ENCODE measurements at places on chromosomes 2 and 18.

GRCh38 chr2:239184179-239184578, 216.6 kb downstream of the HDAC4 start:
- DNase-seq = no peak

DNA sequence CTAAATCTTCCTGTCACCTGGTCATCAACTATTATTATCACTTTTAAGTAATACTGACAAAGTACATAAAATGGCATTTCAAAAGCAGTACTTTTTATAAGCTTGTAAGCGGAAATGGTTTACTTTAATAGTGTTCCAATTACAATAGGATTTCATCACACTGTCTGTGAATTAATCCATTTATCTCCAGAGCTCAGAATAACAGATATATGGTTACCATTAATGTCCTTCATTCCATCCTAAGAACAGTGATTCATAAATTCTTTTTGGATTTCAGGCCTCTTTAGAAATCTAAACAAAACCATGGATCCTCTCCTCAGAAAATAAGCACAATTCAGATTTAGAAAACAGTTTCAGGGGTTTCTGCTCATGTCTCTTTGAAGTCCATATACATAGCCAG, 68.4 kb downstream of the PID1 start:
- no peak for DNase-seq

DNA sequence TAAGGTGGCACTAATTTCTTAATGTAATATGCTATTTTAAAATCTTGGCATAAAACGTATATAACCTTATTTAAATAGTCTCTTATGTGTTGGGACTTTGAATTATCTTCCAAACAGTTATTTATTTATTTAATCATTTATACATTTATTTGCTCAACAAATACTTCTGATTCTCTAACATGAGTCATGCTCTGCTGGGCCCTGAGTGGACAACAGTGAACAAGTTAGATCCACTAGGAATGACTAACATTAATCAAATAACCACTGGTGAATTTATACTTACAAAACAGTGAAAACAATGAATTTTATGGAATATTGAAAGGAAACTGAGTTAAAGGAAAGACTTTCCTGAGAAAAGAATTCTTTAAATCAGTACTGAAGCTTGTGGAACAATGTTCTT, 1257.2 kb upstream of the CHAC2 start:
- no peak for DNase-seq

- DNase-seq = no peak
Measured at GRCh38 chr2:191631754-191632153, 46.2 kb upstream of the NABP1 start.

GRCh38 chr2:184481865-184482264, 116.5 kb upstream of the ZNF804A start:
- peak; percentile 0 for DNase-seq

DNA sequence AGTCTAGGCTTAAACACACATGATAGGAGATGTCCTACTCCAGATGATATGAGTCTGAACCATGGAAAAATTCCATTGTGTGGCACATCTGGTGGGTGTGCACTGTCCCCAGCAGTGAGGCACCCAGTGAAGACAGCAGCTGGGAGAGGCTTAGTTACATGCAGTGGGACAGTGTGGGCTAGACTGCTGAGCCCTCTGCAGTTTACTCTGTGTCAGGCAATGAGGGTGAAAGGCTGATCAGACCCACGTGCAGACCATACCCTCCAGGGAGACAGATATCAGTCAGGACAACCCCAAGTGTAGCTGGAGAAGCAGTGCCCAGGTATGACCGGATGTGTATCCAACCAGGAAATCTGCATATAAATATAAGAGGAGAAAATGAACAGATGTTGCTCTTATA, 13.4 kb downstream of the IL37 start:
- DNase-seq = no peak

DNA sequence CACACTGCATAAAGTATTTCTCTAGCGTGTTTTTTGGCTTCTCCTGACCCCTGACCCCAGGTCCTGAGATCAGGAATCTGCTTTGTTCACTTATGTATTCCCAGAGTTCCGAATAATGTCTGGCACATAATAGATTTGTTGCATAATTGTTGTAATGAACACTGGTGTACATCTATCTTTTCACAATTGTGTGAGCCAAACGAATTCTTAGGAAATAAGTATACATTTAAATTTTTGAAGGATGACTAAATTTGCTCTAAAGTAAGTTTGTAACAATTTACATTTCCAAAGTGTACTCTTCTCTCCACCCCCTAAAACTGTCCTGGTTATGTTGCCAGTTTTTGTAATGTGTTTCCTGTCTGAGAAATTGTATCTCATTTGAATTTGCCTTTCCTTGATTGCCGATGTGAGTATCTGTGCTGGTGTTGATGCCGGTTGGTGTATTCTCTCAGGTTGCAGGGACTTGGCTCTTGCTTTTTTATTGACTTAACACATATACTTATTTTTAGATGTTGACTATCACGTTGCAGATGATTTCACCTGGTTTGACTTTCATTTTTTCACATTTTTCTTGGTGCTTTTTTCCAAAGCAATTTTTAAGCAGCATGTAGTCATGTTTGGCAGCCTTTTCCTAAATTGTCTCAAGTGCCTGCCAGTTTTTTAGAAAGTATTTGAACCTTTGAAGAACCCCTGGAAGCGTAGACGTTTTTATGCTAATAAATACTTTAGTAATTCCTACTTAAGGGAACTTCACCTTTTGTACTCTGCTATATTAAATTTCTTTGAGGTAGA, 16.1 kb upstream of the FARP2 start:
- DNase-seq = no peak

DNA sequence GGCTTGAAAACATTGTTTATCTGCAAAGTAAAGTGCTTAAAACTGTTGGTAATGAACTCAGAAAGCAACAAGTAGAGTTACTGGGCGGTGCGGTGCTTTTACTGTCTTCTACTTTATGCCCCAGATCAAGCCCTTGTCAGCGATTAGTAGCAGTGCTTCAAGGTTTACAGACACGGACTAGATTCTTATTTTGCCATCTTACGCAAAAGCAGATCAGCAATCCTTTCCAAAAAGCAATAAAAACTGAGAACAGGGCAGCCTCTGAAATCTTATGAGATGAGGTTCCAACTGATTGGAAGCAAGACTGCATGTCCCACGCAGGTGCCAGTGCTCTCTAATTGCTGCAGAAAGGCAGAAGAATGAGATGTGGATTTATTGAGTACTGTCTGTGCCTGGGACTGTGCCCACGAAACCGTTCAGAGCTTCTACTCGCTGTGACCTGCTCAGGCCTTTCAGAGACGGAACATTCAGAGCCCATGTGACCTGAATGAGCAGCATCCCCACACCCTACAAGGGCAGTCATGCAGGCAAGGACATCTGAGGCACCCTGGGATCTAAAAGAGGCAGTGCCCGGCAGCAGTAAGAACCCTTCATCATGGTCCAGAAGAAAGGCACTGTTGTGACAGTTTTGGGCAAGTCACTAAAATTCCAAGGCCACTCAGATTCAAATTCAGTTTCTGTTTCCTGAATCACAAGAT, 15.7 kb downstream of the COL4A3 start:
- peak; percentile 23 for DNase-seq

DNA sequence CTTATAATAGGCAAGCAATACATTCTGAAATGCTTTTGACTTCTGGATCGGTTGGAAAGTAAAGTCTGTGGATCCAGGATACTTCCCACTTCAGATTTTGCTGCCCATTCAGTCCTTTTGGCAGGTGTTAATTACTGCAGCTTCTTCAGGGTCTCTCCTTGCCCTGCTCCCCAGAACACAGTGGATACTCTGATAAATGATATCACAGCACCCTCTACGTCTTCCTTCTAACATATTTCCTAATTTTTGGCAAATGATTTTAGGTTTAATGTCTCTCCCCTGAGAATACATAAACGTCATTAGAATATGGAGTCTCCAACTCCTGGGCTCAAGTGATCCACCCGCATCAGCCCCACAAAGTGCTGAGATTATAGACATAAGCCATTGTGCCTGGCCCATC, 249.8 kb downstream of the NYAP2 start:
- DNase-seq = no peak

DNA sequence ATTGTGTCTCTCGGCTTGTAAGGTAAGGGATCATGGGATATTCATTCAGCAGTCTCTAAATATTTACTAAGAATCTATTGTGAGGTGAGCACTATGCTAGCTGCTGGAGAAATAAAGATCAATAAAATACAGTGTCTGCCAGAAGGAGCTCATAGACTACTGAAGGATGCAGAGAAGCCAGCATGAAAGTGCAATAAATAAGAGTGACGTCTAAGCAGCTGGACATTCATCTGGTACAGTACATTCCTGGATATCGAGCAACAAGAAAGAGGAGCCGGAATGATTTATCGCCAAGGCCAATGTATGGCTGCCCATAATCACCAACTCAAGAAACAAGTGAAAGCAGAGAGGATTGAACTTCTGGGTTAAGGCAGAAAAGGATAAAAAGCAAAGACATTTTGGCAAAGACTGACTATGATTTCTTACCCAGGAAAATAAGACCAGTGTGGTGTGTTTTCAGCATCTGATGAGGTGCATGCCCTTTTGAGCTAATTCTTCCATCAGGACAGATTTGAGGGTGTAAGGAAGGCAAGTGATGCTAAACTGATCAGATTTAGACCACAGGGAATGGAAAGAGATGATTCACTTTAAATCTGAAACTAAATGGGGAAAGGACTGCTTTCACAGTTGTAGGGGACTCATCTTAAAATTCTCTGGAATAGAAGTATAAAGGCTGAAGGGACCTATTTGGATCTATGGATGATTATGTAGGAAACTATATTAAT, 18.7 kb upstream of the LMAN1 start:
- no peak for DNase-seq

- DNase-seq = no peak
Measured at GRCh38 chr2:31429759-31430438, 15.4 kb upstream of the XDH start.

DNA sequence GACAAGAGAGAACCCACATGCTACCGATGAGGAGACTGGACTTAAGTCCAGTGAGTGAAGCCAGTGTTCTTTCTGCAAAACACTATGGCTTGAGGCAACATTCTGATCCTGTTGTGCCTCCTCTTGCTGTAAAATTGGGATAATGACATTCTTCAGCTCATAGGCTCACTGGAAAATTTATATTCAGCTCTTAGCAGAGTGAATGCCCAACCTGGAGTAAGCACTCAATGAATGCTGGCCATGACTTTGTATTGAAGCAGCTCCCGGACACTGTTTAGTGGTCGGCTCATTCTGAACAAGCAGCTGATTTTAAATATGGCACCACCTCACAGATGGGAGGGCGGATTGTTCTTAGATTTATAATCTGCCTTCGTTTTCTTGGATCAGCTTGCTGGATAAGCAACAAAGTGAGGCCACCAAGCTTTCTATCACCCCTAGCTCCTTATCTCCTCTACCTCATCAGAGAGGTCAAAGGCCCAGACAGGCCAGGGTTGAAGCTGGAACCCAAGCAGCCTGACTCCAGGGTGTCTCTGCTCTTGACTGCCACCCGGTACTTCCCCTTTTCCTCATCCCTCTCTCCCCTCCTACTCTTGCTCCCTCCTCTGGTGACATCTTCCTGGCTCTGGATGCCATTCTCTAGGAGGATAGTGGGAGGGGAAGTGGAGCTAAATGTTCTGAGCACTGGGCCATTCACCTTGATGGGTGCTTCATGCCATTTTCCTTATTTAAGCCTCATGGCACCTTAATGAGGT, 11.5 kb downstream of the SLC9A4 start:
- no peak for DNase-seq

- DNase-seq = no peak
Measured at GRCh38 chr2:144470816-144471215, 49.1 kb downstream of the ZEB2 start.

- no peak for DNase-seq
Measured at GRCh38 chr2:120606931-120607330, 128.7 kb upstream of the GLI2 start.

DNA sequence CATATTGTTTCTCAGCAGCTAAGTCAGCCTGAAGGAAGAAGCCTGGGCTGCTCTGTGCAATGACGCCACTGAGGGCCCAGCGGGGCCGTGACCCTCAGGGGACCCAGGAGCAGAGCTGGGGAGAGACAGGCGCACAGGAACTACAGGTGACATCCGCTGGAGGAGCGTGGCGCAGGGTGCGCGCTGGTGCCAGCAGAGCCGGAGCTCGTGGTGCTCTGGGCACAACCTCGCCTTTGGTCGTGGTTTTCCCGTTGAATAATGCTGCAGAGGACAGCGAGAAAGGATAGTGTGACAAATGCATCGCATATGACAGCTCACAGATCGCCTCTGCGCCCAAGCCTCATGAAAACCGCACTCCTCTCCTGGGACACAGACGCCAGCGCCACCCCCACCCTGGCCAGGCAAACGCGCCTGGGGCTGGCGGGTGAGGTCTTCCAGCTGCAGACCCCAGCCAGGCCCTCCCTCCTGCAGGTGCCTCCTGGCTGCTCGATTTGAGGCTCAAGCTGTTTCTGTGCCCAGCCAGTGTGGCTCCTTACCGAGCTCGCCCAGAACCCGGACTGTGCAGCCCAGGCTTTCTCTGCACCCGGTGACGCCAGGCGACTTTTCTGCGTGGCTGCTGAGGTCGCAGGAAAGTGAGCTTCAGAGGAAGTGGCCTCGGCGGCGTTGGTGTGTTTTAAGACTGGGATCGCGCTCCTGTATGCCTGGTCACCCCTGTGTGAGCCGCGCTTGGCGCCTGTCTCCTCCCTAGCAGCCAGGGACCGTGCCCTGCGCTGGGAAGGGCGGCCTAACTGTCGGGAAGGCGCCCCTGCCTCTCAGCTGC, 583.1 kb upstream of the HS6ST1 start:
- DNase-seq = no peak

GRCh38 chr2:28594000-28594331, 98.1 kb downstream of the PLB1 start:
- DNase-seq = no peak

- no peak for DNase-seq
Measured at GRCh38 chr2:134466141-134466540, 212.3 kb downstream of the MGAT5 start.

DNA sequence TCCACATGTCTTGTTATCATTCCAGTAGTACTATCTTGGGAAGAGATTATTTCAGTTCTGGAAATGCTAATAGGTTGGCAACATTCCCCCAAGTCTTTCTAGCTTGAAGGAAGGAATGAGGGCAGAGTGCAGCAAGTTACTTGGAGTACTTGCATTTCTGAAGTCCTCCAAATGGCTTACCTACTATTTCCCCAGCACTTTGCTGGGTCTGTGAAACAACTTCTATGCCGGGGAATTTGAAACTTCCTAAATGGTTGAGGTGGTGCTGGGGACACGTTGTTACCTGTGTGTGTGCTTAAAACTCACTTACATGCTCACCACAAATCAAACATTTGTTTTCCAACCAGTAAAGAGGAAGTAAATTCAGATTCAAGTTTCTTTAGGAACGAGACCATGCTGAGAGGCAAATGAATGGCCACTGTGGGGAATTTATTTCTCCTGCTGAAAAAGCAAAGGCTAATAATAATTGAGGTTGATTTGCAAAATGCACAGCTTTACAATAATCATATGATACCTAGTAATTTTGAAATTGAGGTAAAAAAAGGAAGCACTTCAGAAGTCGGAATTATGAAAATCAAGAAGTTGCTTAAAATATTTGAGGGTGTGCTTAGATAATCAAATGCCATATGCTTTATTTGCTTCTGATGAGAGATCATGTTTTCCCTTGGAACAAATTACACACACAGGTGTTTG, 1167.7 kb upstream of the ZEB2 start:
- DNase-seq = no peak

- DNase-seq = no peak
Measured at GRCh38 chr2:210376694-210377093, 61.7 kb upstream of the MYL1 start.

GRCh38 chr2:4134551-4135550, 431.5 kb downstream of the DCDC2C start:
- DNase-seq = no peak

- no peak for DNase-seq
Measured at GRCh38 chr18:80157708-80158343, 48.8 kb downstream of the ADNP2 start.
